ENCODE measurements at places on chromosomes 5 and 9.

GRCh38 chr9:116238776-116239340 lies 85.3 kb downstream of the PAPPA start:
- DNase-seq = no peak

DNA sequence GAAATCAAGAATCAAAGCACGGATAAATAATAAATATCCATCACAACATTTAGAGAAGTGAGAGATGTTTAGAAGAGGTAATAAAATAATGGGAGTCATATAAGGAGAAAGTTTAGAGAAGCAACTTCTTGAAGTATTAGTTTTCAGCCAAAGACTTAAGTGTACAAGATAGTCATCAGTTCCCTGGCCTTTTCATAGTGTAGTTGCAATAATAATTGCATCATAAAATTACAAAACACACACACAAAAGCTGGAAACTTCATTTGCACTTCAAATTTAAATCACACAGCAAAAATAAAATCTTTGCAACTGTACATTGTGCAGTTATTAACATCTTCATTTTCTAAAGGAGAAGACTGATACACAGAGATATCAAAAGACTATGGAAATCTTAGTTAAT lies 319.1 kb upstream of the RGMB start:
- no peak for DNase-seq

DNA sequence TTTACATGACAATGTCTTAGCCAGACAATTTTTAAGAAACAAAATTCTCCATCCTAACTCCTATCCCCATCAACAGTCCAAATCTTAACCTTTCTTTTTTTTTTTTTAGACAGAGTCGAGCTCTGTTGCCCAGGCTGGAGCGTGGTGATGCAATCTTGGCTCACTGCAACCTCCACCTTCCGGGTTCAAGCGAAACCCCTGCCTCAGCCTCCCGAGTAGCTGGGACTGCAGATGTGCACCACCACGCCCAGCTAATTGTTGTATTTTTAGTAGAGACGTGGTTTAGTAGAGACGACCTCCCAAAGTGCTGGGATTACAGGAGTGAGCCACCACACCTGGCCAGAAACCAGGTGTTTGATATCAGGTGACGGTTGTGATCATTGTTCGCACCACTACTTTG lies 10.2 kb downstream of the ABL1 start:
- DNase-seq = no peak

GRCh38 chr5:160496784-160497183 lies 75.1 kb downstream of the PTTG1 start:
- DNase-seq = no peak

DNA sequence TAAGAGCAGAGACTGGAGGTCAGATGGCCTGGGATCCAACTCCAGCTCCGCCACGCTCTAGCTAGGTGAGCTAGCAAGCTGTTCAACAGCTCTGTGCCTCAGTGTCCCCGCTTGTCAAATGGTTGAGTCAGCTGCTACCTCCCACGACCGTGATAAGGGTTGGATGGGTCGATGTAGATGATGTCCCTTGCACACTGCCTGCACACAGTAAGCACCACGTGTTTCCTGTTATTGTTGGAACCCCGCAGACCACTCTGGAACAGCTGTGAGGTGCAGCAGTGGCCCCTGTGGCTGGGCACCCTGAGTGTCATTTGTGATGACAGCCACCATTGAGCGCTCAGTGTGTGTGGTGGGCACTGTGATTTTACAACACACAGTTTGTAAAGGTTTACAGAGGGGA lies 54.0 kb upstream of the CTSL start:
- no peak for DNase-seq

DNA sequence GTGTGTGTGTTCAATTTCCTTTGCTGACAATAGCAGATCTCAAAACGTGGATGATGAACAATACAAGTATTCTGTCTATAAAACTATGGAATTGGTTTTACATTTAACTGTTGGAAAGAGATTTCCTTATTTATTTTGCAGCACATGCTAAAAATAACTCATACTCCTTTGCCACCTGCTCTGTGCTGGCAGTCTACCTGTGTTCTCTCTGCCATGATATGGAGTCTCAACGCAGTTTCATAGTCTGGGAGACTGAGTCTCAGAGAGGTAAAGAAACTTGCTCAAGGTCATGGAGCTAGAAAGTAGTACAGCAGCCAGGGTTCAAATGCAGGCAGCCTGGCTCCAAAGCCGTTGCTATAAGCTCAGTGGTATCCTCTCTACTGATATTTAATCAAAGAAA lies 466.0 kb upstream of the DAP start:
- DNase-seq = no peak

DNA sequence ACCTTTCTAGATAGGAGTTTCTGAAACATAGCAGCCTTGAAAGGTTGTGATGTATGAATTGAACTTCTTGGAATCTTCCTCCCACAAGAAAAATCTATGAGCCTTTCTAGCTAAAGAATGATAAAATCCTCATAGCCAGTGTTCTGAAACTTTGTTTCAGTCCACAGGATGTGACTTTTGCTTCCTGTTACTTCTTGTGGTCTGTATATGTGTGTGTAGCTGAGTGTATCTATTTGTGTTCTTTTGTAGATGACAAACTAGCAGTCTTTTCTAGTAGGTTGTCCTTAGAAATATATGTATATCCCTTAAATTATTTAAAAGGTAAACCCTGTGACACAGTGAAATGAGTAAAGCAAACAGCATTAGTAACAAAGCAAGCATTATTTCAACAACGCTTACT lies 188.8 kb downstream of the MRPS30 start:
- DNase-seq = no peak

GRCh38 chr9:116656501-116656971 lies 30.6 kb upstream of the TRIM32 start:
- DNase-seq = no peak

DNA sequence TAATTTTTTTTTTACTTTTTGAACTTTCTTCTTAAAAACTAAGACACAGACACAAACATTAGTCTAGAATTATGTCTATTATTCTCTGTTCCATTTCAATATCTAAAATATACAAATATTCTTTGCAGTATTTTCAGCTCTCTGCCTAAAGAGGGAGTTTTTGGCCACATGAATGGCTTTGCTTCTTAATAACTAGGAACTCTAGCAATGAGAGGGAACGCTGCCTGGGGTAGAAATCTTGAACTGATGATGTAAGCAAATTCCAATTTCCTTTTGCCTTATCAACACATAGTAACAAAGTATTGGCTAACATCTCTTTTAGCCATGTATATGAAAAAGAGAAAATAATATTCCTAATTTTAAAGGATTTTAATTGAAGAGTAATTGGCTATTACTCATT lies 51.9 kb downstream of the SLC25A46 start:
- no peak for DNase-seq

GRCh38 chr9:20384642-20385041 lies 237.7 kb downstream of the MLLT3 start:
- DNase-seq = no peak

All from gastrocnemius medialis (tissue), 4 donors.